ENCODE measurements at places on chromosomes 16 and 17.

DNA sequence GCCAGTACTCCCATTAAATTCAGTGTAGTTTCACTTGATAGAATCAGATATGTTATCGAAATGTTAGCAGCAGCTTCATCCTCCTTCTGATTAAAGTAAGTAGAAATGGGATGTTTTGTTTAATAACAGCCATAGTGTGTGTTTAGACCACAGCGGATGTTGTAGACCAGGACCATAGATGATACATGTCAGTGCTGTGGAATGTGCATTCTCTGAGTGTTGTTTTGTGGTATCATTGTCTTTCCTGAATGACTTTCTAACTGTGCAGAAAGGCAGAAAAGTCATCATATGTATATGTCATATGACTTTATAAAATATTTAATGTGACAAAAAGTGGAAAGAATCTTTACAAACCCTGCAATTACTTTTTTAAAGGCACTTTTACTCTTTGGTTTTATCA lies 55.6 kb downstream of the CYLD start:
- no peak overlapping the region for H3K4me3 ChIP-seq
- H3K27me3 ChIP-seq = no peaks in the 10 kb centered on the region
- DNase-seq = no peak
- peaks cover 51% of the 10 kb centered on the region for H3K36me3 ChIP-seq
- no peaks in the 10 kb centered on the region for H3K4me1 ChIP-seq

DNA sequence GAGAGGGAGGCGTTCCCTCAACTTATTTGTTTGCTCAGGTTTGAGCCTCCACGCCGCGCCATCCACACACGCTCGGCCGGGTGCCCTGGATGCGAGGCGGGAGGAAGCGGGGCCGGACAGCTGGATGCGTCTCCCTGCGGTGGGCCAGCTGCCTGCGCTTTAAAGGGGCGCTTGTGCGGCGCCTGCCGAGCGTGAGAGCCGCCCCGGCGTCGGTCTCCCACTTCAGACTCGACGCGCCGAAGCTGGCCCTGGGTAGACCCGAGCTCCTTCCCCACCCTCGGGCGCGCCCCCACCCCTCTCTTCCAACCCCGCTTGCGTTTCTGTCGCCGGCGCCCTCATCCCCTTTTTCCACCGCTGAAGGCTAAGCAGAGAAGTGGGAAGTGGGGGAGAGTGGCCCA lies 527 bp upstream of the CHAD start:
- no peaks in the 10 kb centered on the region for H3K36me3 ChIP-seq
- peaks cover 3% of the 10 kb centered on the region for H3K4me1 ChIP-seq
- no peak overlapping the region for H3K27ac ChIP-seq
- DNase-seq = no peak

- peaks cover 3% of the 10 kb centered on the region for H3K4me1 ChIP-seq
- no peaks in the 10 kb centered on the region for H3K36me3 ChIP-seq
- H3K4me3 ChIP-seq = no peak overlapping the region
- DNase-seq = no peak
- no peak overlapping the region for H3K27ac ChIP-seq
Observed at GRCh38 chr17:72122010-72122764, 1.4 kb downstream of the SOX9 start.

DNA sequence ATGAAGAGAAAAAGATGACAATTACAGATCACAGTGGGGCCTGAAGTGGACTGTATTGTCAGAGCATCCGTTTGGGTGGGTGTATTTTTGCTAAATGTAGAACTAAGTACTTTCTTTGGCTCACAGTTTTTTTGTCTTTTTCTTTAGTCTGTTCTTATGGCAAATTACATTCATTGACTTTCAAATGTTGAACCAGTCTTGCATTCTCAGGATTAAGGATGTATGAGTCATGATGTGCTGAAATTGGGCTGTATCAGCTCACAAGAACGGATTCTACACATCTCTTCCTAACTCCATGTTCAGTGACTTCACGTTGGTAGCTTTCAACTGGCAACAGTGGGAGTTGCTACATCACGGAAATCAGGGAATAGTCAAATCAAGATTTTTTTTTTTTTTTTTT lies 66.5 kb downstream of the TEX2 start:
- H3K27ac ChIP-seq = no peak overlapping the region
- DNase-seq = no peak
- no peaks in the 10 kb centered on the region for H3K27me3 ChIP-seq
- no peak overlapping the region for H3K4me3 ChIP-seq

- peaks cover 70% of the 10 kb centered on the region for H3K4me1 ChIP-seq
- no peaks in the 10 kb centered on the region for H3K27me3 ChIP-seq
- H3K36me3 ChIP-seq = no peaks in the 10 kb centered on the region
Observed at GRCh38 chr17:49353607-49354006, 8.4 kb downstream of the ZNF652 start.

DNA sequence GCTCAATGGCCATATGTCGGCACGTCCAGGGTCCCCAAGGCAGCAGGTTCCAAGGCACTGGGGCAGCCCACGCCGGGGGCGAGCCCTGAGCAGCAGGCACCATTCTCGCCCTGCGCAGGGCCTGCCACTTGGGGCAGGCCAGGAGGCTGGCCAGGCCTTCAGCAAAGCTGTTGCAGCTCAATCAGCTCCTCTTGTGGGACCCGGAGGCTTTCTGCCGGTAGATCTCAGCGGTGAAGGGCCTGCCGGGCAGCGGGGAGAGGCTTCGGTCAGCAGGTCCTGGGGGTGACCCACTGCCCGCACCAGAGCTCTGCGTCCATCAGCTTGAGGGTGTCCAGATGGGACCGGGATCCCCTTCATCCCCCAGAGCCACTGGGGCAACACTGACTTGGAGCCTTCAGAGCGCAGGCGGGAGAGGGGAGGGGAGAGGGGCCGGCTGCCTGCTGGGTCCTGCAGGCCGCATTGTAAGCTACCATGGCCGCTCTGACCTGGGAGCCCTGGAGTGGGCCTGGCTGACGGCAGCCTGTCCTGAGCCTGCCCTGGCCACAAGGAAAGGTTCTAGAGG lies 9.5 kb upstream of the RASD1 start:
- H3K4me1 ChIP-seq = no peaks in the 10 kb centered on the region
- no peak overlapping the region for H3K4me3 ChIP-seq

- no peak for DNase-seq
- no peaks in the 10 kb centered on the region for H3K27me3 ChIP-seq
- H3K4me3 ChIP-seq = no peak overlapping the region
- peaks cover 13% of the 10 kb centered on the region for H3K4me1 ChIP-seq
- no peak overlapping the region for H3K27ac ChIP-seq
Observed at GRCh38 chr16:56783344-56783743, 53.4 kb downstream of the NUP93 start.
